NCI-H1930 (cell line): ENCODE measurements at places on chromosomes 2 and 18.

DNA sequence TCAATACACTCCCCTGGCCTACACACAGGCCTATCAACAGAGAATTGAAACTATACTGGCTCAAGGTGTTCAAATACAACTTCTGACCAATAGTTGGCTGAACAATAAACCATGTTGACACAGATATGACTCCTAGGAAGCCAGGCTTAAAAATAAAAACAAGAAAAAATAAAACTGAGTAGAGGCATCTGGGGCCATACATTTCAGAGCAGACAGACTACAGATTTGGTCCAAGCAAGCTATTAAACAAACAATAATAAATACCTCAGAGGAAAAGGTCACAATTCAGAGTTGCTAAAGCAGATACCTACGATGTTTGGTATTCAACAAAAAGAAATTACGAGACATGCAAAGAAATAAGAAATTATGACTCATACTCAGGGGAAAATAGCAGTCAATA, 132.8 kb upstream of the ACVR2A start:
- no peak for DNase-seq

GRCh38 chr2:112012556-112012955, 42.5 kb upstream of the TMEM87B start:
- DNase-seq = no peak

GRCh38 chr2:195535911-195536522, 121.0 kb upstream of the SLC39A10 start:
- no peak for DNase-seq

DNA sequence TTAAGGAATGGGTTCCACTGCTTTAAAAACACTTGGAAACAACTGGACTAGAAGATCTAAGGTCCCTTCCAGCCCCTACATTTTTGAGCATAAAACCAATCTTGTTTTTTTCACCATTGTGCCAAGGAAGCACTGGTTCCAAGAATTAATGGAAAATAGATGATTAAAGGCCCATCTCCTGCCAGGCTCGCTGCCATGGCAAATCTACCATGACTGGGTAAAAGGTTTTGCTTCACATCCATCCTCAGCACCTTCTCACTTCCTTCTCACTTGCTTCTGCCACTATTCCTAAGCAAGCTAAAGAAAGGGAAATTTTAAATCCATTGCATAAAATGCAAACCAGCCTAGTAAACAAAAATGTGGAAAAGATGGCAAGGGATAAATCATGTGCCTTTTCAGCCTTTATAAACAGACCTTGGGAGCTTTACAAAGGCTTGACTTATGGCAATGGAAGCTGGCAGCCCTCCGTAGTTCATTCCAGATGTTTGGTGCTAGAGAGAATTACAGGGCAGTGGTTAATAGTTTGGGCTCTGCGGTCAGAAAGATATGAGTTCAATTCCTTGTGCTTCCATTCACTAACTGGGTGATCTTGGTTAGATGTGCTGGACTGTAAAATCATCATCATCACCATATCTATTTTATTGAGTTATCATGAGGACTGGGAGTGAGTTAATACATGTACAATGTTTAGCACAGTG, 27.0 kb upstream of the ST3GAL5 start:
- no peak for DNase-seq

DNA sequence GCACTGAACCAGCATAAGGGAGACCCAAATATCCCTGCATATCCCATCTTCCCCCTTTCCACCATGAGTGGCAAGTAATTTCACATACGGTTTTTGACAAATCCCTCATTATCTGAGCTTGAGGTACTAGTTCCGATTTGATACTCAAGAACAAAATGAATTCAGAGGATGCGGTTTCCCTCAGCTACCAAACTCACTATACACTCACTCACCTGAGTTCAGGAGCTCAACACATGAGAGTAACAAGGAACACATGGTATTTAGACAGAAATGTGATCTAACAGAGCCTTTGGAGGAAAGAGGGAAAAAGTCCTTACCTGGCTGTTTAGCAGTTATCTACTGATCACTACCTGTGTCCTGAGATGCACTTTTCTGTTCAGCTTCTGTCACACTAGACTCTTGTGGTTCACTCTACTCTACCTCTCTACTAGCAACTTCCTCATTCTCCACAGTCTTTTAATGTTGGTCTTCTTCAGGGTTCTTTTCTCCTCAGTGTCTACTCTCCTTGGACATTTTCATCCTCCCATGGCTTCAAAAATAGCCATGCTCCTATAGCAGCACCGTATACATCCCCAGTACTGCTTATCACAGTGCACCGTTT, 25.1 kb downstream of the ASXL2 start:
- no peak for DNase-seq

DNA sequence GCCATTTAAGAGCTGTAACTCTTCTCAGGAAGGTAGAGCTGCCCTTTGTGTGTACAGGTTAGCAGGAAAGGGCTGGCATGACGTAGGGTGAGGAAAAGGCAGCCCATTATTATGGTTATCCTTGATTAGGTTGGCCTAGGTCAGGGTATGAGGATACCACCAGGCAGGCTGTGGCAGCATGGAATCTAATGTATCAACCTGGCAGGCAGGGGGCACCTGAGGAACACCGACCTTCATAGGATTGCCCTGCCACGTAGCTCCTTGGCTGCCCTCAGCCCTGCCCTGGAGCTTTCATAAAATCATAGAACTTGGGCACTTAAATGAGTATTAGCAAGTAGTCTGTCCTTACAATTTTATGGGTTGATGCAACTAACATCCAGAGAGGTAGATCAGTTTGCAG, 261.6 kb downstream of the LTBP1 start:
- no peak for DNase-seq

DNA sequence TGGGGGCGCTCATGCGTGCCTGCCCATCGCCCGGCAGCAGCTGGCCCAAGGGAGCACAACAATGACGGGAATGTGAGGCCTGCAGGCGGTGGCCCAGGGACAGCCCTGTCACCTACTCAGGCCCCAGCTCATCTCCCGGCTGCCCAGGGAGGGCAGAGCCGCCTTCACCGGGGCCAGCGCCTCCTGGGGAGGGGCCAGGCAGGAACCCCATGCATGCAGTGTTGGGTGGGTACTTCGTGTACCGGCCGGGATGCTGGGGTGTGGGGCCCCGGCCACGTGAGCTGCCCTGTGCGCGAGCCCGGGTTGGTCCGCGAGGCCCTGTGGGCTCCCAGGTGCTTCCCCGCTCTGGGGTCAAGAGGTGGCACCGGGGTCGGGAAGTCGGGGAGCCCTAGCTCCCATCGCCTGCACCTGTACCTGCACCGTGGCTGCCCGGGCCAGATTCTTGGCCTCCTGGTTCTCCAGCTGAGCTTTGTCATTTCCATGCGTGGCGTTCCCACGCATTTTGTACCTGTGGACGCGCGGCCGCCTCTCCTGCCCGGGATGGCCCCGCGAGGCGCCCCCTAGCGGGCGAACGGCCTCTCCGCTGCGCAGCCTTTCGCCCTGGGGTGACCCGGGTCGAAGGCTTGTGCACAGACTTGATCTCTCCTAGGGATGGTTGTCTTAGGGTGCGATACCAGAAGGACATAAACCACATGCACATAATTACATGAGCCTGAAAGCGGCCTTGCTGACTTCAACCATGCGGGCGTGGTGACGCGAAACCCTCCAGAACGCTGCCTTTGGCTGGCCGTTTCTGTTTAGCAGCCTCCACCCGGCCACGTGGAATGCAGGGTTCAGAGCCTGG, 950 bp downstream of the KLHL30 start:
- no peak for DNase-seq
